ENCODE measurements at places on chromosomes 6 and 20.

DNA sequence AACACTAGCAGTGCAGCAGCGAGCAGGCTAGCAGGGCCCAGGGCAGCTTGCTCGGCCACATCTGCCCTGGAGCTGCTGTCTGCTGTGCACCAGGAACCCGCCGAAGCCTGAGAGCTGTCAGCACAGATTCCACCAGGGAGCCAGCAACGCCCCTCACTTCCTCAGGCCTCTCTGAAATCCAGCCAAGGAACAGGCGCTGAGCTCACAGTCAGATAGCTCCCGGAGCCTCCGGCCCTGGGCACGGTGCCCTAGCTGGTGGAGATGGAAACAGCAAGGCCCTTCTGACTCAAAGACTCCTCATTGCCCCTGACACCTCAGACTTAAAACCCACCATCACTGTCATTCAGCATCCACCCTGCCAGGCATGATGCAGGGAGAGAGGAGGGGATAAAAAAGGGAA is 839.4 kb downstream of the MAFB start:
- DNase-seq, result no peak

GRCh38 chr20:12306107-12306506 is 388.4 kb downstream of the BTBD3 start:
- DNase-seq, result no peak

- DNase-seq, result no peak
Observed at GRCh38 chr6:7809346-7809745, 83.4 kb downstream of the BMP6 start.

GRCh38 chr6:5250911-5251310 is 9.8 kb downstream of the LYRM4 start:
- DNase-seq, result no peak

DNA sequence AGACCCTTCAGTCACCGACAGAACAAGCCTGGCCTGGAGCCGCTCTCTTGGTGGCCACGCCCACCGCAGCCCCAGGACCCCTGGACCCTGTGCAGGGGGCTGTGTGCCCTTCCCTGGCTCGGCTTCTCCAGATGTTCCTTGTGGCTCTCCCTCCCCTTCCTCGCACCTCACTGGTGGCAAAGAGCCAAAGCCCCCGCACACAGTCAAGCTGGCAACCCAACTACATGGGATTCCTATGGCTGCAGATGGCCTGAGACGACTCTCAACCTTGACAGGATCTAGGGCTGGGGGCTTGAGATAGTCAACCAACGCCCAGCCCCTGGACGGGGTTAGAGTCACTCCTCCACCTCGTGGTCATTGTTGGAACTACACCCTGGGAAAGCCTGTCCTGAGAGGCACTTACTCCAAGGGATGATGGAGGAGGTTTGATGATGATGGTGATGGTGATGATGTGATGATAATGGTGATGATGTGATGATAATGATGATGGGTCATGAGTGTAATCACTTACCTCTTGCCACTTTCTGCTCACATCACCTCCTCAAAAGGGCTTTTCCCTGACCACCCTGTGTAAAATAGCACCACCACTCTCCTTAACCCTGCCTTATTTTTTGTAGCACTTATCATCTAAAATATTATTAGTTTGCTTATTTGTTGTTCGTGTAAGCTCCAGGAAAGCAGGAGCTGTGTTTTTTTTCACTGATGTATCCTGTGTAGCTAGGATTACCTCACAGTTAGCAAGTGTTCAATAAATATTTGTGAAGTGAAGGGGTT is 278.4 kb downstream of the LRFN2 start:
- DNase-seq, result no peak

GRCh38 chr20:11790046-11790445 is 127.6 kb upstream of the BTBD3 start:
- no peak for DNase-seq

- DNase-seq, result peak; percentile 24
Observed at GRCh38 chr20:19761841-19762240, 3.8 kb downstream of the RIN2 start.

- DNase-seq, result no peak
Observed at GRCh38 chr6:151842816-151843215, 35.3 kb downstream of the ESR1 start.

DNA sequence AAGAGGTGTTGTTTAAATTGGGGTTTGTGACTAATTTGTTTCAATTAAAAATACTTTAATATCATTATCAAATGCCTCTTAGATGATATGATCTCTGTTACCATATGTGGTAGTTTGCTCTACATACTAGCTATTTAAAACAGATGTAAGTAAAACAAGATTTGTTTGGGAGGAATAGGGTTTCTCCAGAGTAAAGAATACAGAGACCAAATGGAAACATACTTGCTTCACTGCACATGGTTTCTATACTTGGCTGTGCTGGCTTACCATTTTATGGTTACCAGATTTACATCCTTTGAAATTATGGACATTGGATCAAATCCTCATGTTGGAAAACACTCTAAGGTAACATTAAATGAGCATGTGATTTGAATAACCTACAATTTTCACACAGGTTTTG is 588.3 kb downstream of the CD109 start:
- DNase-seq, result no peak

GRCh38 chr6:114735025-114735735 is 392.4 kb upstream of the HS3ST5 start:
- DNase-seq, result no peak

GRCh38 chr6:149094156-149094555 is 223.4 kb upstream of the TAB2 start:
- no peak for DNase-seq

DNA sequence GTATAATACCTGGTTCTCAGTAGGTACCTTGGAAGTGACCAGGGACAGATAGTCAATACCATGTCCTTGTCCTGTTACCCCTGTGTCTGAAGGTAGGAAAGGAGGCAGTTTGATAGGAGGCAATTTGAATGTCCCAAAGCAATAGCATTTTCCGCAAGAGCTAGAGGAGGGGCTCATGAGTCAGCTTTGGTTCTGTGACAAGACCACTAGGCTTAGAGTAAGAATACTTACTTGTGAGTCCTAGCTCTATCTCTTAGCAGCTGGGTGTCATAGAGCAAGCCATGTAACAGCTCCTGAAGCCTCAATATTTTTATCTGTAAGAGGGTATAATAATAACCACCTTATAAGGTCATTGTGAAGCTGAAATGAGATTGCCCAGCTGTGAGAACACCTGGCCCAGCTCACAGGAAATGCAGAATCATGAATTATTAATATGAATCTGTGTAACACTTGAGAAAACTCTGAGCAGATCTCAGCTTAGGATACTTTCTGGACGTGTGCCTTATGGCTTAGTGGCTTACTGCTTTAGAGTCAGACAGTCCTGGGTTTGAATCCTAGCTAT is 58.6 kb downstream of the DAAM2 start:
- no peak for DNase-seq

DNA sequence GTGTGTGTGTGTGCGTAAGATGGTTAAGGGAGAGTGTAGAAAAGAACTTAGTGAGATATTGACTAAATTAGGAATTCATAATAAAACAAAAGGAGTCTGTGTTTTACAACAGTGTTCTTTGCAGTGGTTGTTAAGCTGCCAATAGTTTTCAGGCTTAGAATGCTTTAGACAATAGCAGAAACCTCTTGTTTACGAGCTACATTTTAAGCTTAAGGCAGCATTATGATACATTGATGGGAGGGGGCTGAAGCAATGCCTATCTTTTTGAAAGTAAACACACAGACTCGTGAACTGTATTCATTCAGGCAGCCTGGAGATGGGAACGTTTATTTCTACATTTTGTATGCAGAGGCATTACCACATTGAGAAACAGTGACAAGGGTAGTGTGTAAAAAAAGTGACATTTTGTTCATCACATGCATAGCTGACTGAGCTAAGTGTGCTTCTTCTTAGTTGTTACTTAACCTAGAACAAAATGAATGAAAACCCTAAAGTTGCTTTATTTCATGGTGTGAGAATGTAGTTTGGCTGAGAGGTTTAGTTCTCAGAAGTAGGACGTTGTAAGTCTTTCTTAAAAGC is 21.2 kb downstream of the CLVS2 start:
- no peak for DNase-seq

GRCh38 chr20:37504404-37505096 is 16.5 kb upstream of the NNAT start:
- no peak for DNase-seq

DNA sequence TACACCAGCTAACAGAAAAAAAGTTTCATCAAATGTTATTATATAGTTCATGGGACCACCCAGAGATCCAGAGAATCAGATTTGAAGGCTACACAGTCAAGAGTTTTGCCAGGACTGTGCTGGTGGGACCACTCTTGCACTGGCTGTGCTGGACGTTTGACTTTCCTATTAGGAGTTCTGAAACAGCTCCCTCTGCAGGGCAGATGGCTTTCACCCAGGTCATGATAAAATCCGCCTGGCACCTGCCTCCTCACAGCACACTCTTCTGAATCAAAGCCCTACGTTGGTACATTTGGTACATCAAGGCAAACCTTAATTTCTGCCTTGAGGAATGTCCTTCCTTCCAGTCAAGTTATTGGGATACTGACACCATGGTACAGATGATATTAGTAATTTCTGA is 302.1 kb downstream of the ZNF217 start:
- DNase-seq, result no peak

DNA sequence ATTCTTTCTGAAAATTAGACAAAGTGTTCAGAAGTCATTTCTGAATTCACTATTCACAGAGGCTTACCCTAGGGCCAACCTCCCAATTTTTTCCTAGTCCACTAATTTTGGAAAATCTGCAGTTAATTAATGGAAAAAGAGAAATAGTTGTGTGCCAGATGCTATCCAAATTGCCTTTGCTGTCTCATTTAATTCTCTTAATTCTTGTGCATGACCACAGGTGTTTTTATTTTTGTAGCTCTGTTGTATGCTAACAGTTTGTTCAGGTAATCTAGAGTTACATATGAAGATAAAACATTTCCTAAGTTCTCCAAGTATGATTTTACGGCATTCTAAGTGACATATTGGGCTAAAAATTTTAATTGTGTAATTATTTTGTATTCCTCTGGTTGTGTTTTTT is 96.8 kb downstream of the SCAF8 start:
- DNase-seq, result no peak

DNA sequence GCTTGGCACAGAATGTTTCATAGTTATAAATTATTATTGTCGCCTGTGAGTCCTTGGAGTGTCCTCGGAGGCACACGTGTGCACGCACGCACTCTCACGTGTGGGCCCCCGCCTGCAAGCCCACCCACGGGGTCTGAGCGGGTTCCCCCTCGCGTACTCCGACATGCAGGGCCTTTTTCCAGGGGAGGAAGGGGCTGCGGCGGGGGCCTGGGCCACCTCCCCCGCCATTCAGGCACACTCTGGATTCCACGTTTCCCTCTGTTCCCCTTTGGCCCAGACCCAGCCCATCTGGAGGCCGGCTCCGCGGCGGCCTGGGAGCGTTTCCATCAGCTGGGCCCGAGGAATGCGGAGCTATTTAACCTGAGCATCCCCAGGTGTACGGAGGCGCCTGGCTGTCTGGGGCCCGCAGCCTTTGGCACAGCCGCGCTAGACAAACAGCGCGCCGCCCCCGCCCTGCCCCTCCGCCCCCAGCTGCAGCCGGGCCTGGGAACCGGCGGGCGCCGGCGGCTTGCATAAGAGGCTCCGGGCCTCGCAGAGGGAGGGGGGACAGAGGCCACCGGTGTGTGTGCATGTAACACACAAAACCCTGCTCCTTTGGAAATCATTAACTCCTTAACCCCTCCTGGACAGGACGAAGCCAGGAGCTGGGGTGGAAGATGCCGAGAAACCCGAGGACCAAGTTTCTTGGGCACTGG is 3.3 kb downstream of the ID1 start:
- DNase-seq, result peak; percentile 87

GRCh38 chr20:8879669-8880068 is 189.2 kb upstream of the PLCB4 start:
- DNase-seq, result no peak

DNA sequence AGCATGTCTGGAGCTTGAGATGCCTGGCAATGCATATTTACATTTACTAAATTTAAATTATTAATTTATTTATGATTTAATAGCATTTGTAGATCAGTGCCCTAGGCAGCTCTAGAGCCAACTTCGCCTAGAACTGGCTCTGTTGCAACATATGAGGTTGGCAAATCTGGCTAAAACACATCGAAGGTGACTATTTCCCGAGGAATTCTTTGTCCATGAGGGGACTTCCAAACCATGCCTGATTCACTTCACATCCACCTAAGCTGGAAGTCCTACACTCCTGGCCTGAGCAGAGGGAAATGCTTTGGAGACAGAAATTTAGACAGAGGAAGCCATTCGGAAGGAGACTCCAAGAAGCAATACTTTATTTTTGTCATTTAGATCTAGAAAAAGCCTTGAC is 211.0 kb upstream of the ARG1 start:
- no peak for DNase-seq

DNA sequence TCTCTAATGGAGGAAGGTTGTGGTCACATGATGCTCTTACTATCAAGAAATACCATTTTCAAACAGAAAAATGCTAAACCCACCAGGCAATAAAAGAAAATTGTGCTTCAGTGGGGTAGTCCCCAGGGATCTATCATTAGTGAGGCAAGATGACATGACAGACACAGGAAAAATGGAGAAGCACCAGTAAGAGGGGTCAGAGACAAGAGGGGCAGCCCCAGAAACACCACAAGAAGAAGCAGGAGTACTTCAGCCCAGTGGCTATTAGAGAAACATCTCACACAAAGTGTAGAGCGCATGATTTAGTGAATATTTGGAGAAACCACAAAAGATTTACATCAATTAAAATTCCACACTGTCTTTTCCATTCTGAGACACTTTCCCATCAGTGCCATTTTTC is 10.2 kb upstream of the TMEM200A start:
- DNase-seq, result no peak

GRCh38 chr6:81138236-81138635 is 614.2 kb downstream of the TENT5A start:
- no peak for DNase-seq

DNA sequence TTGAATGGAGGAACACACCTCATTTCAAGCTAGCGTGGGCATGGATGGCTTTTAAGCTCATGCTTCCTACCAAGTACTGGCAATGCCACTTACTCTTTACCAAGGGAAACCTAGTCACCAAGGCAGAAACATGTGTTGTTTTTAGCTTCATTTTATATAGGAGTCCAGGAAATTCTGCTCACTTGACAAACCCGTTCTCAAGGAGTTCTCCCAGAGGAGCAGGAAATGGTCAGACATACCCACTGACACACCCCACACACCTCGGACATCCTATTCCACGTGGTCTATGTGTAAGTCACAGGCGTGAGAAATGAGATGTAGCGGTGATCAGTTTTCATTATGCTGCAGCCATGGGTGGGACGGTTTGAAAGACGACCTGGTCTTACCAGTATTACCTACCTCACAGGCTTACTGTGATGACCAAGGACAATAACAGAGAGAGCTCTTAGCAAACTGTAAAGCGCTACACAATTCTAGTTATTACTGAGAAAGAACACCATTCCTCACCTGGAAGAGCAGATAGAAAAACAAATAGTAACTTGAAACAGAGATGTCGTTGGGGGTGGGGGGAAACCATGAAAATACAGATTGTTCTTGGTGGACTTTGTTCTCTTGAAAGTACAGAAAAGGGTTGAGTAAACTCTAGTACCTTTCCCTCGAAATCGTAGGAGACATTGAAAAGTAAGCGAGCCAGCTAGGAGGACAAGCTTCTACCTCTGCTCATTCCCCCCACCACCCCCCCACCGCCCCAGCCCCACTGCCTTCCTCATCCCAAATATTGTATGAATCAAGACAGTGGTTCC is 1.7 kb downstream of the CNKSR3 start:
- no peak for DNase-seq
